ENCODE measurements at places on chromosomes 7 and 10. TPM values are rescaled to one million over a fixed set of nuclear protein-coding genes. Genes with fewer than 3 reads are reported as not detected.

- no peak for DNase-seq
These were observed 286 bp downstream of the SP8 start for GRCh38 chr7:20786421-20786778.

DNA sequence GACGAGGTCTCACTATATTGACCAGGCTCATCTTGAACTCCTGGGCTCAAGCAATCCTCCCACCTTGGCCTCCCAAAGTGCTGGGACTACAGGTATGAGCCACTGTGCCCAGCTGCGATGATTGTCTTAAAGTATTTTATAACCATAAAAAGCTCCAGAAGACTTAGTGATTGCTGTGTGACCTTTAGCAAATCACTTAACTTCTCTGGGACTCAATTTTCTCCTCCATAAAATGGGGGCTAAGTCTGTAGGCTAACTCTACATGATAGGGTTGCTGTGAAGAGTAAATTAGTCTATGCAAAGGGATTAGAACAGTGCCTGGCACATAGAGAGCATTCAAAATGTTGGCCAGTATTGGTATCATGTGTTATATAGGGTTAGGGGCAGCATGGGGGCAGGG is 42.8 kb downstream of the PPIF start:
- DNase-seq, result no peak

Gene DPP6
- 47.8 TPM for polyA plus RNA-seq

GRCh38 chr7:1693991-1694524 is 24.0 kb downstream of the ELFN1 start:
- no peak for DNase-seq

GRCh38 chr10:122853665-122854313 is 8.1 kb upstream of the CUZD1 start:
- DNase-seq, result no peak

DNA sequence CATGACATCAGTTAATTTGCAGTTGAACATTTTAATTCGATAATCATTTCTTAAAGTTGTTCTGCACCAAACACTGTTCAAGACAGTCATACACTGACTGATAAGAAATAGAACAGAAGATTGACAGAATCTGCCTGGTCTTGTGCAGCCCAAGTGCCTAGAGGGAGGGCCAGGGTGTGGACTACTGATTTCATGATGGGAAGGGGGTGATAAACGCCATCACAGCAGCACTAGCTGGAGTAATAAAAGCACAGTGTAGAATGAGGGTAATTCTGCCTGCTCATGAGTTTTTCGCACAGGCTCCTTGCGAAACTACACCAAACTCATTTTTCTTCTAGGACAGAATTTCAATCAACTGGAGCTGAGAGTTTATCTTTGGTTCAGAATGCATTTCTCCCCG is 270.1 kb downstream of the ARL4A start:
- DNase-seq, result no peak

- DNase-seq, result no peak
These were observed 23.7 kb upstream of the TRPV6 start for GRCh38 chr7:142908921-142909890.

Gene RARRES2
- 241 TPM for polyA plus RNA-seq

Gene GOLGA7B
- 0.40 TPM for polyA plus RNA-seq

GRCh38 chr10:79069325-79070080 is 737 bp downstream of the ZMIZ1 start:
- peak; percentile 31 for DNase-seq

DNA sequence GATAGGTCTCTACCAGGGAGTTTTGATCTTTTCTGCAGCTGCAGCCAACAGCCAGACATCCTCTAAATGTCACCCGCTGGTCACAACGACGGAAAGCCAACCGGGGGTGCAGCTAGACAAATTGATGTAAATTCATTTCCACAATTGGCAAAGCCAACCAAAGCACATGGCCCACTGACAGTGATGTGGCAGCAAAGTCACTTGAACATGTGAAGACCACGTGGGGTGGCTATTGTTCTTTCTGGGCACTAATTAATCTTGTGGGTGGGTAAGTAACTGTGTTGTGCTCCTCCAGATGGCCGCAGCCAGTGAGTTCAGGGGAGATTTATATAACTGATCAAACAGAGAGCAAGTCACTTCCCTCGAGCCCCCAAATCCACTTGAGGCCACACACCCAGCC is 354.1 kb downstream of the ANKRD30A start:
- DNase-seq, result no peak

Gene LARP4B
- polyA plus RNA-seq, result 53.0 TPM

DNA sequence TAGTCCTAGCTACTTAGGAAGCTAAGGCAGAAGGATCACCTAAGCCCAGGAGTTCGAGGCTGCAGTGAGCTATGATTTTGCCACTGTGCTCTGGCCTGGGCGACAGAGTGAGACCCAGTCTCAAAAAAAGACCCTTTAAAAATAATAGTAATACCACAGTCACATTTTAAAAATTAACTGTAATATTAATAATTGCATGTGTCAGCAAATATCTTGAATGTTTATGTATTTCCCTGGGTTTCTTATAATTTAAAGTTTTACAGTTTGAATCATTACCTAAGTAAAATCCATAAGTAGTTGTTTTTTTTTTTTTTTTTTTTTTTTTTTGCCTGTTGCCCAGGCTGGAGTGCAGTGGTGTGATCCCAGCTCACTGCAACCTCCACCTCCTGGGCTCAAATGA is 69.2 kb downstream of the LYZL2 start:
- DNase-seq, result no peak

Gene NEURL1
- polyA plus RNA-seq, result 3.3 TPM

GRCh38 chr10:78651287-78651686 is 417.5 kb upstream of the ZMIZ1 start:
- DNase-seq, result no peak

DNA sequence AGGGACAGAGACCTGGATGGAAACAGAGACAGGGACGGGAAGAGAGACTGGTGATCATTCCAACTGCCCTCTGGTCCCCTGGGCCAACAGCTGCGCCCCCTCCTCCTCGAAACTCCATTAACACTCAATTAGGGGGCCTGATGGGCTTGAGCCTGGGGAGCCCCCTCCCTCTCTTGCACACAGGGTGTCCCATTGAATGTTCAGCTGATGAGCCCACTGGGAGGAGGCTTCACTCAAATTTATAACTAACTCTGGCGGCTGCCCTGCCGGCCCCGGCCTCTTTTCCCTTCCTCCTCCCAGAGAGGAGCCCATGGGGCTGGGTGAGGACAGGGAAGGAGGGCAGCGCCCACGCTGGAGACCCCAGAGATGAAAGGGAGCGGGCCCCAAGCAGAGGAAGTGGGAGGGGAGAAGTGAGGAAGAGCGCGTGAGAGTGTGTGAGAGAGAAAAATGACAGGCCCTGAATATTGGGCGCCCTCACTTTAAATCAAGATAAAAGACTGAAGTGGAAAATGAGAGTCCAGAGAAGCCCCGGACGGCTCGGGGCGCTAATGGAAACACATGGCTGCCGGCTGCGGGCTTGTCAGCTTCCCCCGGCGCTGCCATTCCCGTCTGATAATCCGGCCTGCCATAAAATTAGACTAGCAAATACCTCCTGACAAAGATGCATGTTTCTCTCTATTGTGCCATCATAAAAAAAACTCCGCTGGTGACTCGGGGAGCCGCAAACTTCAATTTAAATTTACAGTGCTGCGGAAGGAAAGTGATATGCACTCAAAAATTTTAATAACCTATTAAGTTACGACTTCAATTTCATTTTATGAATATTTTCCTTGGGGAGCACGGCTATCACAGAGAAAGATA is 58.0 kb upstream of the PAX2 start:
- no peak for DNase-seq

DNA sequence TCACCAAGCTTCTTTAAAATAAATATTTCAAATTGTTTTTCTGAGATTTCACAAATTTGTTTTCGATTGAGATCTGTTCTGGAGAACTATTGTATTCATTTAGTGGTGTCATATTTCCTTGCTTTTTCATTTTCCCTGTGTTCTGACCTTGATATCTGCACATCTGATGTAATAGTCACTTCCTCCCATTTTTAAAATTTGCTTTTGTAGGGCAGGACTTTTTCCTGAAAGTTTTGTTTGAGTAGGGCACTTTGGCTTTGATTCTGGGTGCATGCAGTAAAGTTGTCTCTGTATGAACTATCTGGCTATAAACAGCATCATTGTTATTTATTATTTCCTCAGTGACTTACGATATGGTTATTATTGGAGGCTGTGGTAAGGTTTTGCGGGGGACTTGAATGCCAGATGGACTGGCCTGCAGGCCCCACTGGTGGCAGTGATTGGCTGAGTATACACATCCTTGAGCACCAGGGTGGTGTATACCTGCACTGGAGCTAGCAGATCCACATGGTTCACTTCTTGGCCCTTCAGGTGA is 83.6 kb downstream of the CSTF2T start:
- no peak for DNase-seq

Gene MBL2
- not detected for polyA plus RNA-seq

Gene COL17A1
- 0.59 TPM for polyA plus RNA-seq

- no peak for DNase-seq
These were observed 754 bp upstream of the PHYHIPL start for GRCh38 chr10:59175538-59176240.

GRCh38 chr7:142960955-142961512 is 1.1 kb downstream of the KEL start:
- no peak for DNase-seq

Gene CCL26
- 0.24 TPM for polyA plus RNA-seq

DNA sequence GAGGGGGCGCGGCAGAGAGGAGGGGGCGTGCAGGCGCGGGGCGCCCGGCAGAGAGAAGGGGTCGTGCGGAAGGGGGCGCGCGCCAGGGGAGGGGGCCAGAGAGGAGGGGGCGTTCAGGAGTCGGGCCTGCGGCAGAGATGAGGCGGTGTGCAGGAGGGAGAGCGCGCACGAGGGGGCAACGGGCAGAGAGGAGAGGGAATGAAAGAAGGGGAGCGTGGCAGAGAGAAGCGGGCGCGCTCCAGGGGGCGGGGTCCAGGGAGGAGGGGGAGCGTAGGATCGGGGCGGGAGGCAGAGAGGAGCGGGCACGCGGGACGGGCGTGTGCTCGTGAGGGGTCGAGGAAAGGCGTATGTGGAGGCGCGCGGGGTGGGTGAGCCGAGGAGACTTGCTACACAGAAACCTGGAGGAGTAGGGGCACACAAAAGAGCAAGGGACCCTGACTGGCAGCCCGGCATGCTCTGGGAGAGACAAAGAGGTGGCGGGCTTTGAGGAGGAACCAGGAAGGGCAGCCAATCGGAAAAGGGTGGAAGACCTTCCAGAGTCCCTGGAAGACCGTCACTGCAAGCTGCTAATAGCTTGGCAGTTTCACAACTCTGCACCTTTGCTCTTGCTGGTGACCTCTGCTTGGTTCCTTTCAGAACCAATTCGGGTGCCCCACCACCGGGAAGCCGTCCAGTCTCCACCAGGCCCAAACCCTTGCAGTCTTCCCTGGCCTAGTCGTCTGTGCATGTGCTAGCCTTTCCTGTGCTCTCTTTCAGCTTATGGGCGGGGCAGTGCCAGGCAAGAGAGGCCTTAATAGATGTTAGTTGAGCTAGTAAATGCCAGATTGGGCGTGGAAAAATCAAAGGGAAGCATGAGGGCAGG is 639 bp downstream of the DYDC2 start:
- peak; percentile 29 for DNase-seq

GRCh38 chr7:33422825-33423645 is 293.7 kb downstream of the BBS9 start:
- no peak for DNase-seq

Gene PHKG1
- 2.3 TPM for polyA plus RNA-seq

Gene CCDC3
- polyA plus RNA-seq, result 13.8 TPM

- no peak for DNase-seq
These were observed 13.5 kb downstream of the KCNH2 start for GRCh38 chr7:150964593-150965111.

GRCh38 chr10:122165484-122166276 is 105.4 kb upstream of the BTBD16 start:
- DNase-seq, result no peak

DNA sequence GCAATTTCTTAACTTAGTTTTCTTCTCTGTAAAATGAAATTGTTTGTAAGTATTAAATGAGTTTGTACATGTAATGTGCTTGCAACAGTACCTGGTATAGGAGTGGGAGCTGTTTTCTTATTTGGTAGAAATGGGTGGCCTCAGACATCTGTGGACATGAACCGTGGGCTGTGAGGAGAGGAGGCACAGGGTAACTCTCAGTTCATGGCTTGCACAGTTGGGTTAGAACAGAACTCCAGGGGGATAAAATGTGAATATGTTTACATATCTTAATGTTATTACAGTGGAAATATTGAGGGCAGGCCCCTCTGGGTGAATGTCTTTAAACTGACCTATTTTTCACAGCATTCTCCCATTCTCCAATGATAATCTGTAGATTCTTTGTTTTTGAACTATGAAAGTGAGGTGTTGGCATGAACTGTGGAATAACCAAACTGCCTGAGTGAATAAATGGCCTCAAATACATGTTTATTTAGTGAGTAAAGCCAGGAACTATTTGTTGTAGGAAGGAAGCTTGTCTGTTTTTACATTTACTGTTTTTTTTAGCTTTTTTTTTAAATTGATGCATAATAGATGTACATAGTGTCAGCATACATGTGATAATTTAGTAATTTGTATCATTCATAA is 2.6 kb downstream of the ABCA13 start:
- no peak for DNase-seq

Gene PSD
- 13.3 TPM for polyA plus RNA-seq

- no peak for DNase-seq
These were observed 168.3 kb upstream of the RNF32 start for GRCh38 chr7:156472267-156472666.

GRCh38 chr10:68900427-68901104 is 549 bp upstream of the DDX50 start:
- no peak for DNase-seq

Gene AHR
- polyA plus RNA-seq, result 52.0 TPM

DNA sequence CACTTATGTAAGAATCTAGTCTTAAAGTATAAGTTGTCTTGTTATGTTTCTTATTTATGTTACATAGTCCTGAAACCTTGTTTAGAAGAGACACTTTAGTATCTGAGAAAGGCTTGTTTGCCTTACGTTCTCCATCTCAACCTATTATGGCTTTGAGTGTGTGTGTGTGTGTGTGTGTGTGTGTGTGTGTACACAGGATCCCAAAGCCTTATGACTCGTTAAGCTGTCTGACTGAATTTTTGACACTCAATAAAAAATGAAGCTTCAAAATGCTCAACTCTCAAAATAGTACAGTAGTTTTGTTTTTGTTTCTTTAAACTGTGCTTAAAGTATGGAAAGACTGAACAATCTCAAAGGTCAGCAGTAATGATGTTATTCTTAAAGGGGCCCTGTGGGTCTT is 18.0 kb downstream of the CALU start:
- DNase-seq, result no peak

DNA sequence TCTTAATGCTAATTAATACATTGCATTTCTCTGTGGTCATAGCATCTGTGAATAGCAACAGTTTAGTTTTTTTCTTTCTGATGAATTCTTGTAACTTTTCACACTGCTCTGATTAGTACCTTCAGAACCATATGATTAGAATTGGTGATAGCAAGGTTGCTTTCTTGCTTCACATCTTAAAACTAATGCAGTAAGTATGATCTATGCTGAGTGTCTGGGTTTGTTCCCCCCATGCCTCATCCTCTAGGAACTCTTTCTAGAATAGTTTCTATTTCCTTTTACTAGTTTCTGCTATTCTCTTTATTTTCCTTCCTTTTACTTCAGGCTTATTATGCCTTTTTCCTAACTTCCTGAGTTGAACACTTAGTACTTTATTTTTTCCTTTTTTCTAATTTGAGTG is 32.4 kb downstream of the TES start:
- DNase-seq, result no peak

Gene GPER1
- 5.3 TPM for polyA plus RNA-seq
